ENCODE measurements at places on chromosomes 3 and 15.

DNA sequence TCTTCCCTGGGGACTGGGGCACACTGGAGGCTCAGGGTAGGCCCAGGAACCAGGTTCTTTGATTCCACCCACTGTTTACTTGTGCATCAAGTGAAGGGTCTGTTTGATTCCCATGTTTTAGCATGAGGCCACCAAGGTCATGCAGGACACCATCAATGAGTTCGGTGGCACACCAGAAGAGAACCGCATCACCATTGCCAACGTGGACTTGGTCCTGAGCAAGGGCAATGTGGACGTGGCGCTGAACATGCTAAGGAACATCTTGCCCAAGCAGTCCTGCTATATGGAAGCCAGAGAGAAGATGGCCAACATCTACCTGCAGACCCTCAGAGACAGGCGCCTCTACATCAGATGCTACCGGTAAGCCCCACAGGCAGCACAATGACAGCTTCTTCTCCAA is 21.5 kb downstream of the TTC21A start:
- DNase-seq = no peak

DNA sequence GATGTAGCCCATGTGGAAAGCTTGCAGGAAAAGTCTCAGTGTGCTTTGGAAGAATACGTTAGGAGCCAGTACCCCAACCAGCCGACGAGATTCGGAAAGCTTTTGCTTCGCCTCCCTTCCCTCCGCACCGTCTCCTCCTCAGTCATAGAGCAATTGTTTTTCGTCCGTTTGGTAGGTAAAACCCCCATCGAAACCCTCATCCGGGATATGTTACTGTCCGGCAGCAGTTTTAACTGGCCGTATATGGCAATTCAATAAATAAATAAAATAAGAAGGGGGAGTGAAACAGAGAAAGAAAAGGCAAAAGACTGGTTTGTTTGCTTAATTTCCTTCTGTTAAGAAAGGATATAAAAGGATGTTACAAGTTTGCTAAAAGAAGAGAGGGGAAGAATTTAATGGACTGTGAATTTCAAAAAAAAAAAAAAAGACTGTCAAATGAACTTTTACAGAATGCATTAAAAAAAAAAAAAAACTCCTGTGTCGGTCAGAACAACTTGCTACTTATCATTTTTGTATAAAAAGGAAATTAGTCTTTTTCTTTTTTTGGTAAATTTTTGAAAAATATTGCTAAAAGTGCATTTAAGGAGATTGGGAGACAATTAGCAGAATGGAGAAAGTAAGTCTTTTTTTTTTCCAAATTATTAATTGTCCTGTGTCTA is 7.0 kb downstream of the NR2F2 start:
- DNase-seq = no peak

- no peak for DNase-seq
Measured at GRCh38 chr3:10370429-10370828, 49.5 kb upstream of the SEC13 start.

DNA sequence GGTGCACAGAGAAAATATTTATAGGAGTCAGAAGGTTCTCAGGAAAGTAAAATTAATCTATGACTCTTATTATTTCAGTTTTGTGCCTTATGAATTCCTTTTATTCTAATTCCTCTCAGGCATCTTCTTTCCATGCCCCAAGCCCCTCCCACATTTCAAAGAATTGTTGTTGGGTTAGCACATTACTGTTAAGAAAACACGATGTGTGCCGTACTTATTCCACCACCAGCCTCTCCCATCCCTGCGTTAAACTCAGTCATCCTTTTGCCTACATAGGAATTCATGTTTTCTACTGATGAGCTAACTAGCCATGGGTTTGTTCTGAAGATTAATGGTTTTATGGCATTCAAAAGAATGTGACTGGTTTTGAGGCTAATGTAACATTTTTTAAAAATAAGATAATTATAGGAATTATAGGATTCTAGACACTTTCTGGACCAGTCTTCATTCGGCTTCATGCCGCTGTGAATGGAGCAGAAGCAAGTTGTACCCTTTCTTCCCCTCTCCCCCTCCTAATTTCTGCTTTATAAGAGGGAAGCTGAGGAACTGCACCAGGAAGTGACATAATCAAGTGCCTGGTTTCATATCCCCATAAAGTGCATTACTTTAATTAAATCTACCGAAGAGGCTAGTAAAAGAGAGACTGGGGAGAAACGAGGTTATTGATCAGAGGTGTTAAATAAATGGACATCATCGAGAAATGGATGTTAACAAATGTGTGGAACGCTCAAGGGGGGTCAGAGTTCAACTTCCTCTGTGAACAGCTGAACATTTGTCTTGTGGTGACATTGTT is 12.3 kb upstream of the MB21D2 start:
- DNase-seq = no peak

DNA sequence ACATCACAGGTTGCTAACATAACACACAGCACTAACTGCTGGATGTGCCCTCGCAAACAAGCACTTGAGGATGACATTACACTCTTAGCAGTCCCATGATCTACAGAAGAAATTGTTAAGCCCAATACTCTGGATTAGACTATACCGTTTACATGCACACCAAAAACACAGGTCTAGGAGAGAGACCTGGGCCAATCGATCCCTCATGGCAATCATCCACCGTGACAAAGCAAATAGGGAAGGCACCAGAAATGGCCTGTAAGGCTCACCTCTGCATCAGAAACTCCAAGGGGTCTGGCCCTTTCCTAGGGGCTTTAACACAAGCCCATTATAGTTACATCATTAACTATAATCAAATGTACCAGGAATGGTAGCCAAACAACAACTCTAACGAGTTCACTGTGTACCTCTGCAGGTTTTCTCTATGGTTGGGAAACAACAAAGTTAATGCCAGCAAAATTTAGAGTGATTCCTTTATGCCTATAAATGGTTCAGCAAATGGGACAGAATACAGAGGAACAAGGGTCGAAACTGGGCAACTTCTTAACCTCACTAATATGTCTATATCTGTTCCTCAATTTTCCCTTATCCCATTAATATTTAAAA is 18.5 kb downstream of the TRANK1 start:
- no peak for DNase-seq

- no peak for DNase-seq
Measured at GRCh38 chr3:48598323-48599076, 3.4 kb upstream of the COL7A1 start.

DNA sequence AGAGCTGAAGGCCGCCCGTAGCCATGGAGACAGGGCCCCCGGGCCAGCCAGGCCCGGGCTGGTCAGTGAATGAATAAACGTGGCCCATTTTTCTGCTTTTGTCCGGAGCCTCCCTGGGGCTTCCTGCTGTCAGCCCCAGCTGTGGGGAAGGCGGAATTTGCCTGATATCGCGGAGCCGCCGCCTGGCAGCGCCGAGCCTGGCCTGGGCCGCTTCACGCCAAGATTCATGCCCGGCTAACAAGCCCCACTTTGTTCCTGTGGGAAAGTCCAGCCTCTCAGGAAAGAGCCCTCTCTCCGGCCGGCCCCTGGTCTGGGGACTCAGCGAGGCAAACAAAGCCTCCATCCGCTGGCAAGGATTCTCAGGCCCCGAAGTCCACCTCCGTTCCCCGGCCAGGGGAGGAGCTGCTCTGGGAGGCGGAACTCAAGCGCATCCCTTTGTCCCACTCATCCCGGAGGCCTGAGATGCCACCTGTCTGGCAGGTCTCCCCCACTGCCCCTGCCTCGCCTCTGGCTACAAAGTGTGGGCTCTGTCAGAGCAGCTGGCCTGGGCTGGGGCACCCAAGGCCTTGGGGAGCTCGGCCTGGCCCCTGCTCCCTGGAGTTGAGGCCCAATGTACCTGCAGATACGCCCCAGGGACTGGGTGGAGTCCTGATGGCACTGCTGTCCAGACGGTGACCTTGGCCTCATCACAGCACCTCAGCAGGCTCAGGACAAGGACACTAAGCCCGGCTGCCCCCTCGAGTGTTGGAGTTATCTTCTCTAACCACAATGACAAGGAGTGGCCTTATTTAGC is 51.6 kb upstream of the SLC6A11 start:
- no peak for DNase-seq

DNA sequence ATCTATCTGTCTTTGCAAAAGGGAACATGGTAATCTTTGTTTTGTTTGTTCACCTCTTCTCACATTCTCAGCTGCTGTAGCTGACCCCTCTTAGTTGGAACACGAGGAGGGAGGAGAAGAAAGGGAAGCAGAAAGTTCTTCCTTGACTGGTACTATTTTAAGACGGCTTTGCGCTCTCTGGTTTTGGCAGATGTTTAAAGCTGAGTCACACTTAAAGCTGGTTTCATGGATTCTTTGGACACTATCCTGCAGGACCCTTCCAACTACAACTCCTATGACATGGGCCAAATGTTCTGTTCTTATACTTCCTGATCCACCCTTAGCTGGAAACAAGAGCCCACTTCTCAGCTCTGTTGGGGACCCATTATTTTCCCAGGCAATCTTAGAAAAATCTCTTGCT is 40.6 kb upstream of the FXR1 start:
- DNase-seq = no peak

Data from OCI-LY7 (cell line).